ENCODE measurements at places on chromosomes 2 and 18.

DNA sequence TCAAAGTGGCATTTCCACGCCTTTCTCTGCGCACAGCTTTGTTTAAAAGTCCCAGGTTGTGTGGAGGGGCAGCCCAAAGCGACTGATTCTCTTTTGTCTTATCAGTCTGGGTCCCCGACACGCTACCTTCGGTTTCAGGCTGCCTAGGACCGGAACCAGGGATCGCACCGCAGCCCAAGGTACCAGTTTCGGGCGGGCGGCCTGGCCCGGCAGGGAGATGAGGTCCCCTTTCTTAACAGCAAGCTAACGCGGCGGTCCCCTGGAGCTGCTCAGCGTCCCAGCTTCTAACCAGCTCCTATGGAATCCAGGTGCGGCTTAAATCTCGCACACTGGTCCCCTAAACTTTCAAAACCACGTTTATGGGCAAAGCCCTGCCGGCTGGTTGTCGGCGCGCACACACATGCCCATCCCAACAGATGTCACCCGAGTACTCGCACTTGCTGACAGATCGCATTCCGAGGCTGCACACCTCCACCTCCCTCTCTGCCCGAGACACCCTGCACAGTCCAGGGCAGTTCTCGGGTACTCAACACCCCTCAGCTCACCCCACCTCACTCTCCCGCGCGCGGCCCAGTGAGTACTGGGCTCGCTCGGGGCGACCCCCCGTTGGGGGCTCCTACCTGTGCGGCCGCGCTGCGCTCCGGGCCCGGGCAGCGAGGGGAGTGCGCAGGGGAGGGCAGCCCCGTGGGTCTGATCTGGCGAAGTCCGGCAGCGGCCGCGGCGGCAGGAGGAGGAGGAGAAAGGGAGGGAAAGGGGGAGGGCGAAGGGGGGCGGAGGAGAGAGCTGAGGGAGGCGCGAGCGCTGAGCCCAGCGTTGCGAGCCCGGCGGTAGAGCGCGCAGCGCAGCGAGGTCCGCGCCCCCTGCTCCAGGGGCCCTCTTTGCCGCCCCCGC lies at the start of gene EFEMP1:
Gene EFEMP1 (minus strand): TSS at position 692 of the 891 bp plus-strand sequence. CDS start 1,342 bp downstream, outside the sequence.
- no peak for DNase-seq

GRCh38 chr2:162226836-162227235 lies 16.4 kb downstream of the FAP start:
- no peak for DNase-seq

GRCh38 chr2:80380736-80381135 lies 76.2 kb upstream of the LRRTM1 start:
- no peak for DNase-seq

DNA sequence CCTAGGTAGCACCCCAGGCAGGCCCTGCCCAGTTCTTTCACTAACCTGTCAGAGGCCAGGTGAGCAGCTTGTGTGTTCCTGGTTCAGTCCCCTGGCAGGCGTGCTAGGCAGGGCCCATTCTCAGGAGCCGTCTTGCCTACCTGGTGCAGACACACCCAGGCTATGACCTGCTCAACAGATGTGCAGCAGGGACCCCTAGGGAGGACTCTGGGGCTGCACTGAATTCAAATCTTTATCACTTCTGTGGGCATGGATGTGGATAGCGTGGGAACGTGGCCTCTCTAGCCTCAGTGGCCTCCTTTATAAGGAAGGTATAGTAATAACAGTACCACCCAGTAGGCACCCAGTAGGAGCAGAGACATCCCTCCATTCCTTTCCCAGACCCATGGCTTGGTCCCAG lies 48.4 kb downstream of the PLEKHB2 start:
- no peak for DNase-seq

DNA sequence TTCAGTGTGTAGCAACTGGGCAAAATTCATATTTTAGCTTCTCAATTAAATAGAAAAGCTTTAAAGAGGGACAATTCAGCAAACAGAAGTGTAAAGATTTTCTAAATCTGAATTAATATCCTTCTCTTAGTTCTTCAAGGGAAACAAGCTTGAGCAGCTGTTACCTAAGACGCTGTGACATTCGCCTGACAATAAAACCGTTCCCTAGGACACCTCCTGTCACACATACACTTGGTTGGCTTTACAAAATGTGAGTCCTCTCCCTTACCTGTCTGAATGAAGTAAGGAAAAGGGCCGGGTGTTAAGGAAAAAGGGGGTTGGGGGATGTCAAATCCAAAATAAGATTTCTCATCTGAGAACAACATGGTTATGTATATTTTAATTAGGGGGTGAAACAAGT lies 2.1 kb downstream of the SERTAD2 start:
- DNase-seq, result no peak

DNA sequence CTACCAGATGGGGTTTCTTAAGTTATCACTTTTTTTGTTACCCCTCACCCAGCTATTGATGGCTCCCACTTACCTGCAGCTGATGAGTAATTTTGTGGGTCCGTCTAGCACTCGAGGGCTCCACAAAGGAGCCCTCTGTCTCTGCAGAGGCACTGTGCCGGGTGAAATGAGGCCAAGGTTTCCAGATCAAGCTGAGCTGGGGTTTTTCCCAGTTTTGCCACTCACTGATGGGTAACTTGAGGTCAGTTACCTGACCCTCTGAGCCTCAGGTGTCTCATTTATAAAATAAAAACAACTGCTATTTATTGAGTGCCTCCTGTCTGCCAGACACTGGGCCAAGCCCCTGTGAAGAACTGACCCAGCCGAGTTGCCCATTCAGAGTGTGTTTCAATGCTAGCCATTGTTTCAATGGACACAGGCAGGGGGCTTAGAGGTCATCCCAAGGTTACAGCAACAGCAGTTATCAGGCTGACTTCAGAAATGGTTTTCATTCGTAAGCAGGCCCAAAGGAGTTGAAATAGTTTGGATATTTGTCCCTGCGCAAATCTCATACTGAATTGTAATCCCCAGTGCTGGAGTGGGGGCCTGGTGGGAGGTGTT lies 192.9 kb downstream of the NCK2 start:
- no peak for DNase-seq

DNA sequence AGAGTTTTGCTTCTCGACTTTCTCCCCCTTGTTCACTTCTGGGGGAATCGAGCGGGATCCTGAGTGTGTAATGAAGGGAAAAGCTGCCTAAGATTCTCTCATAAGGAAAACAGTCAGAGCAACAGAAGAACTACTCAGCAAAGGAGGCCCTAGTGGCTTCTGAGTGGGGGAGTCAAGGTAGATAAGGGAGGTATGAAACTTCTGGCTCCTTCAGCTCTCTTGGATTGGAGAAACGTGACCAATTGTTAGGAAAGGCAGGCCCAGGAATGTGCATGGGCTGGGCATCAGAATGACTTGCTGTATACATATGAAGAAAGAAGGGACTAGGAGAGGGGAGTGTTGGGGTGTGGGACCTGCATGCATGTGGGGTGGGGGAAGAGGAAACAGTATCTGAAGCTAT lies 73.1 kb downstream of the KCNS3 start:
- no peak for DNase-seq

DNA sequence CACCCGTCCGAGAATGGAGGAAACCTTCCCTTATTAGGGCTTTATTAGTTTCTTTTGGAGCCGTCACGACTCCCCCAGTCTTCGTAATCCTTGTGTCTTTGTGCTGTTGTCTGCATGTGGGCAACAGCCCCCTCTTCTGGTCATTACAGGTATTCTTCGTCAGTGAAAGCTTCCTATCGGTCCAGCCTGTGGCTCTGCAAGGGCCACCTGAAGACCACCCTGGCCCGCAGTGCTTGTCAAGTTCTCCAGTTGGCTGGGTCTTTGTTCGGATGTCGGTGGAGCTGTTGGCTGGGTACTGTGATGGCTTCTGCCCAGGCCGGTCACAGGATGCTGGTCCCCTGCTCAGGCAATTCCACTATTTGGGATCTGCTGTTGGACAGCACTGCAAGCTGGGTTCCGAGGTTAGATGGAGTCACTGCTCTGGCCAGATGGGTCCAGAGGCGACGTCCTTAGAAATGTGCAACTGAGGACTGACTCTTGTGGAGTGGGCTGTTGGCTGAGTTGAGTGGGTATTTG lies 19.2 kb downstream of the E2F6 start:
- peak; percentile 35 for DNase-seq

- no peak for DNase-seq
Measured at GRCh38 chr18:3541549-3542386, 91.8 kb downstream of the TGIF1 start.

- no peak for DNase-seq
Measured at GRCh38 chr2:111105926-111106325, 14.8 kb upstream of the BCL2L11 start.

- no peak for DNase-seq
Measured at GRCh38 chr2:68789603-68790002, 55.0 kb downstream of the ARHGAP25 start.

- DNase-seq, result no peak
Measured at GRCh38 chr2:18402-19271, 27.7 kb downstream of the FAM110C start.

GRCh38 chr2:24409700-24410556 lies 49.6 kb upstream of the ITSN2 start:
- DNase-seq, result peak; percentile 15

GRCh38 chr2:74915743-74916142 lies 42.7 kb upstream of the POLE4 start:
- no peak for DNase-seq

DNA sequence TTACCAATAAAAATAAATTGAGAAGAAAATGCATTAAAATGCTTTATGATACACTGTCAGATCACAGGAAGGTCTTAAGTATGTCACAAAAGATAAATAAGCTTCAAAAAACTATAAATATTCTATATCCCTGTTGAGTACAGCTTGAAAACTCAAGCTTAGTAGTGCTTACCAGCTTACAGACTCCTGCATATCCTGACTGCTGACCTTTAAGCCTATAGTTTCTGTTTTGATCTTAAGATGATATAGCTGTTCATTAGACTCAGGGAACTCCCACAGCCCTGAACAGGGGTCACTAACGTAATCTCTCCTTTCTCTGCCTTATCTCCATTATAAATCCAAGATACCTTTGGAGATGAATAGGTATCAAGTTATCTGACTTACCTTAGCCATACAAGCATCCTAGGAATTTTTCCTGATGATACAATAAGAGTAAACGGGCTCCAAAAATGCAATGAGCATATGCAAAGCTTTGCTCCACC lies 93.7 kb upstream of the RBBP8 start:
- DNase-seq, result no peak

GRCh38 chr2:150561076-150561475 lies 73.6 kb upstream of the RND3 start:
- no peak for DNase-seq
